Right renal pelvis (tissue), 4 donors: ENCODE measurements at places on chromosomes 3 and 15.
A peak's percentile ranks its signal among the peaks of the same experiment; 100 is the strongest.

- DNase-seq: no peak
These were observed 64.5 kb downstream of the CGNL1 start for GRCh38 chr15:57440799-57441198.

DNA sequence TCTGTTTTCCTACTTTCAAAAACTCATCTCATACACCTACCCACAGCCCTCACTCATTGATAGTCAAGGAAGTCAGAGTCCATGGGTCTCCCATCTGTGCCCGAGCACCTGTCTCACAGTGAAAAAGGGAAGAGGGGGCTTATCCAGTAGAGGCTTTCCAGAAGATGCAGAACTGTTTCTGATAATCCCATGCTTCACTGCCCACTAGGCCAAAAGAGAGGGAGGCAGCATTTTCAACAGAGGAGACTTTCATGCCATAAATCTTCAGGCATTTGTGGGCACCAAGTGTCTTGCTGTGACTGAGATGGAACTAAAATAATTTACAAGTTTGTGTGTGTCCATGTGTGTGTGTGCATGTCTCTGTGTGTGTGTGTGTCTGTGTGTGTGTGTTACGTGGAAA is 117.9 kb upstream of the PHLDB2 start:
- no peak for DNase-seq

DNA sequence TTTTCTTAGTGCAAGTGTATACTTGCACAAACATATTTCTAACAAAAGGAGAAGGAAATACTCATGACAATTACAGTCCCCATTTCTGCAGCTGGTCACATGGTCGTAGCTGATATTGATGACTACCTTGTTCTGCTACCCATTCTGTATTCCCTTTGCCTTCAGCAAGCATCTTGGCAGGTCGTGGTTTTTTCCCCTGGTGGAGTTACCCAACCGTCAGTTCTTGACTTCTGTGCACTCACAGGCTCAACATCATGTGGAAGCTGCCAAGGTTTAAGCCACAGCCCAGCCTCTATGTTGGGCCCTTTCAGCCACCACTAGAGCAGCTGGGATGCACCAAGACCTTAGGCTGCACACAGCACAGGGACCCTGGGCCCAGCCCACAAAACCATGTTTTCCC is 56.1 kb downstream of the VGLL3 start:
- DNase-seq: no peak

DNA sequence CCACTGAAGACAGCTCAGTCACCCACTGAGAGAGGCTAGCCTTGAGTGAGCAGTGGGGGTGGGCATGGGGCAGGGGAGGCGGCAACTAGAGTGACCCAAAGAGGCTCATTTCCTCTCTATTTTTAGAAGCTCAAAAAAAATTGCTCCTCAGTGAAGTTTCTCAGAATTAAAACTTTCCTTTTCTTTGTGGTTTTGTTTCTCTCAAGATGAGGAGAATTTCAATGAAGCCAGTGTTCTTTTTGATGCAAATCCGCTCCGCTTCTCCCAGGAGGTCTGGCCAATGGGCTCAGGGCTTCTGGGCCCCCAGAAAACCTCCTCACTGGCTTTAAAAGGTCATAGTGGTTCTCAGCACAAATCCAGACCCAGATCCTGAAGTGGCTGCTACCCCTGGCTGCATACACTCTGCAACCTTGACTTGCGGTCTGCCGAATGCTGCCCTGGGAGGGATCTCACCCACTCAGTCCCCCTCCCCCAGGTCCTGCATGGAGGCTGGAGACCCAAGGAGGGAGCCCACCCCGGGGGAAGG is at the start of gene ACSBG1:
ACSBG1 (minus strand) TSS at position 51 of the 526 bp plus-strand sequence. CDS start 64 bp downstream, outside the sequence.
- no peak for DNase-seq

- DNase-seq: no peak
These were observed 74.2 kb downstream of the RARB start for GRCh38 chr3:25502233-25502632.

DNA sequence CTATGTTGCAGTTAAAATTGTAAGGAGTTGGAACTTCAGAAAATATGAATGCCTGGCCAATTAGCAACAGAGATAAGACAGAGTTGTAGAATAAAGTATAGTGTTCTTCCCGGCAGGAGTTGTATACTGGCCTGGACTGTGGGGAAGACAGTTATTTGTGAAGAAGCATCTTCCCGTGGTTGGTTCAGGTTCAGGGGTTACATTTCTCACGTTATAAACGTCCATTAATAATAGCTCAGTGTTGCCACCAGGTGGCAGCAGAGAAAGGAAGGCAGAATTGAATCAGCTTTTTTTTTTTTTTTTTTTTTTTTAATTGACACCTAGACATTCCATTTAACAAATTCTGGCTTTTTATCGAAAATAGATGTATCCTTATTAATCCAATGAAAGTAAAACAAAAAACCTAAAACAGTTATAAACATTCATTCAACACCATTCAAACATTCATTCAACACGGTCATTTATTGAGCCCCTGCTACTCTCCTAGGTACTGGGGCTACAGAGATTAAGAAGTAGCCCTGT is 66.4 kb upstream of the NR2E3 start:
- DNase-seq: no peak

- DNase-seq: no peak
These were observed 129.8 kb downstream of the SLC9A9 start for GRCh38 chr3:143718463-143718862.

GRCh38 chr3:13210221-13210975 is 137.2 kb upstream of the IQSEC1 start:
- no peak for DNase-seq

GRCh38 chr3:43876648-43877047 is 185.9 kb downstream of the ABHD5 start:
- no peak for DNase-seq

GRCh38 chr15:79025201-79025600 is 65.4 kb downstream of the RASGRF1 start:
- no peak for DNase-seq

- DNase-seq: peak; percentile 60
These were observed 4.4 kb upstream of the SYNM start for GRCh38 chr15:99100245-99101173.
